ENCODE measurements at places on chromosomes 1 and 21. TPM values are rescaled to one million over a fixed set of nuclear protein-coding genes. Genes with fewer than 3 reads are reported as not detected.

TCHH gene
- 0.10 TPM for total RNA-seq

DNA sequence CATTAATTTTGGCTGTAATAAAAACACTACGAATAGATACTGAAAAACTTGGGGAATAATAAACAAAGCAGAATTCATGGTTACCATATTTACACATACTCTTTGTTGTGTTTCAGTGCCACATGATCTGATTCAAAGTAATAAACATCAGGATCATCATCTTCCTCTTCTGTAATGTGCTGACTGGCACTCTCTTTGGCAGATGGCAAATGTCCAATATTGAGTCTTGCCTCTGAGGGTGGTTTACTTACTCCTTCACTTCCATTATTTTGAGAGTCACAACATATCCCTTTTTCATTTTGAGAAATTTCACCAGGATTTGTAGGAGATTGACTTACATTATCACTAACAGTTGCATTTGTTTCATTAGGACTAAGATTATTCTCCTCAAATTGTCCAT lies 50.7 kb downstream of the ZZZ3 start:
- no peak for DNase-seq

DNA sequence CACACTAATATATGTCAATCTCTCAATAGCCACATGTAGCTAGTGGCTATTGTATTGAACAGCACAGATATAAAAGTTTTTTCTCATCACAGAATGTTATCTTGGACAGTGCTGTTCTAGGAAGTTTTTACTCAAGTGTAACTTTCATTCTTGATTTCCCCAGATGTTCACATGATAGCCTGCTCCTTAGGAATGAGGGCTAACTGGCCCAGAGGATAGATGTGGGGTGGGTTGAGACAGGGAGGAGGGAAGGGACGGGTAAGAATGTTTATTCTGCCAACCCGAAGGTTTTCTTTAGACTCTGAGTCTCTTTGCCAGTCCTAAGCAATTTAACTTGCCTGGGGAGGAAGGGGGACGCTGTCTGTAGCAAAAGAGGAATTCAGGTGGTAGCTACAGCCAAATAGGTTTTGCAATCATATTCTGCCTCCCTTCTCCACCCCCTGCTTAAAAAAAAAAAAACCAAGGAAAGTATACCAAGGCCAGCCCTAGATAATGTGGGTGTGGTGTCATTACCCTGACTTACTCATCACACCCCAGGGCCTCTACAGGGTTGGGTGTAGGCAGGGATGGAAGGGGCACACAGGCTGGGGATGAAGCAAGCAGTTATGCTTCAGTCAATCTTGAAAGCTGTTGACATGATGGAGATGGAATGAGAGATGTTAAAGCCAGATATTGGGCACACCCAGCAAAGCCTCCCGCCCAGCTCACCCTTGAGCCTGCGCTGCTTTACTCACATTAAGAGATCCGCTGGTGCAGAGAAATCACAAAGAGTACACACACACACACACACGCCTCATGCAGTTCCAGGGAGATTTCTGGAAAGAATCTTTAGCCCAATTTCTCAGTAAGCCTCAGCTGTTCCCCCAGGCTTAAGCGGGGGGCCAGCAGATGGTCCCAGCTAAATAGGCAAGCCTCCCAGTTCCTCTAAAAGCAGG lies 59.9 kb downstream of the PLXNA2 start:
- no peak for DNase-seq

DNA sequence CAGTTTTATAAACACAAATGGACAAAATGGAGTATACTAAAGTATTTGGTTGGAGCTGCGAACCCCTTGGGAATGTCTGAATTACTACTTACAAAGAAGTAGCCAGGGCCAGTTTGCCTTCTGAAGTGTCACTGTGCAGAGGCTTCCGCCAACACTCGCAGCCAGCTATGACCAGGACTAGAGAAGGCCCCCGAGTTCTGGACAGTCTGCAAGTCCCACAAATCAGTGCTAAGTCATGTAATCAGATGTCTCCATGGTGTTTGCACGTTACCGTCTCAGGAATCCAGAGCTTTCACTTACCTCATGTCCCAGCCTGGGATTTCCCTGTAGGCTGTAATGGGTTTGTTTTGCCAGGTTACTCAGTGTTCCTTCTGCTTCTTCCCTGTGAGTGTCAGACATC lies 106.6 kb upstream of the SPAG17 start:
- DNase-seq: peak; percentile 37

TINAGL1 gene
- total RNA-seq: 41.2 TPM

DNA sequence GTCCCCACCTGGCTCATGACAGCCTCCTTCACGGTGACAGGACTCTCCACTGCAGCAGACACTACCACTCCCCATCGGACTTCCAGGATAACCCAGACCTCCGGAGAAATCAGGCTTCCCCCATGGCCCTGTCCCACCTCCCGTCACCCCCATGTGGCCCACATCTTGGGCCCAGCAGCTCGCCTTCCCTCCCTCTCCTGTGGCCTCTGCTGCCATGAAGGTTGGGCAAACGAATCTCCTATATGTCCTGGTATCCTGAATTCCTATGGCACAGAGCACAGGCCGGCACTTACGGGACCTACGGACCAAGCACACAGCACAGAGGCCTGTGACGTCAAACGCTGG lies 82.0 kb downstream of the NPHP4 start:
- no peak for DNase-seq

GRCh38 chr1:99579691-99580172 lies 66.2 kb upstream of the PALMD start:
- DNase-seq: no peak

DNA sequence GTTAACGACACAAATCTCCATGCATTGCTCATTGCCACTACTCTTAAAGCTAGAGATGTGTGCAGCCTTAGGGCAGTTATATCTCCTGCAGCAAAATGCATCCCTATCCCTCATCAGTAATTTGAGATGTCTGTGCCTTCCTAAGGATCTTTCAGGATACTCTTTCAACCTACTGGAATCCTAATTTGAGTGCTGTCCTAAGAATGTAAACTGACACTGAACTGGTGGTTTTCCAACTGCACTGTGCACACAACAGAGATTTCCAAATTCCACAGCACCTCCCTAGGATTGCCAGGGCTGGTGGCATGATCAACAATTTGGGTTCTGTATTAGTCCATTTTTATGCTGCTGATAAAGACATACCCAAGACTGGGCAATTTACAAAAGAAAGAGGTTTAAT lies 193.9 kb downstream of the LTN1 start:
- DNase-seq: no peak

GRCh38 chr21:21547368-21547953 lies 549.3 kb downstream of the NCAM2 start:
- DNase-seq: no peak

DNA sequence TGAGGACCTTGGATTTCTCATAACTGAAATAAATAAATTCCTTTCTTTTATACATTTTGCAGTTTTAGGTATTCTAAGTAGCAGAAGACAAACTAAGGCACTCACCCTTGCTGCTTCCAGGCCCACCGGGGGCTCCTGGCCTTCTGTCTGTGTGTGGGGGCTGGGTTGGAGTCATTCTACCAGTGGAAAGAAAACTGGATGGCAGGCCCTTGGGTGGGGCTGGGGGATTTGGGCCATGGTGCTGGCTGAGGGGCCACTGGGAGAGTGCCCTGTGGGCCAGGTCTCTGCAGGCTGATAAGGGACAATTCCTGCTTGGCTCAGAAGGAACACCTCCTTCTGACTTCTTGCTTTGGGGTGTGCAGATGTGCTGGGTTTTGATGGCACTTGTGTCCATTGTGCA lies 54.0 kb upstream of the CSF3R start:
- DNase-seq: no peak

- DNase-seq: no peak
Measured at GRCh38 chr1:243523766-243524165, 267.9 kb downstream of the SDCCAG8 start.

FAM72D gene
- total RNA-seq: 1.6 TPM

DNA sequence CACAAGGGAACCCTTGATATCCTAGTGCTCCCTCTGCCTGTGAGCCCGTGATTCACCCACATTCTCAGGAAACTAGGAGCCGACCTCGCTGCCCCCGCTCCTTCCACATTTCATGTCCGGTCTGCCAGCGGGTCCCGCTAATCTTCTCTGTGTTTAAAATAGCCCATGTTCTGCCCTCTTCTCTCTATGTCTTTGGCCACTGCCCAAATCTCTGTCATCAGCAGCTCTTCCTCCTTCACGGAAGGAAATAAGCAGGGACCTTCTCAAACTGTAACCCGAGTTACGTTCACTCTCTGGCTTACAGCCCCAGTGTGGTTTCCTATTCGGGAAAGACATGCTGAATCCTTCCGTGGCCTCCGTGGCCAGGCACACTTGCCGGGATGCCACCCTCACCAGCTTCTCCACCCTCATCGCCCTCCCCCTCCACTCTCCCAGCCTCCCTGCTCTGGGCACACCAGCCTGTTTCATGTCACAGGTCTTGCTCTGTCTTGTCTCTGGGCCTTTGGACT lies 21.1 kb upstream of the UBXN10 start:
- DNase-seq: no peak

GRCh38 chr1:191839891-191840290 lies 318.4 kb upstream of the RGS18 start:
- no peak for DNase-seq

KIF17 gene
- total RNA-seq: 3.9 TPM

DNA sequence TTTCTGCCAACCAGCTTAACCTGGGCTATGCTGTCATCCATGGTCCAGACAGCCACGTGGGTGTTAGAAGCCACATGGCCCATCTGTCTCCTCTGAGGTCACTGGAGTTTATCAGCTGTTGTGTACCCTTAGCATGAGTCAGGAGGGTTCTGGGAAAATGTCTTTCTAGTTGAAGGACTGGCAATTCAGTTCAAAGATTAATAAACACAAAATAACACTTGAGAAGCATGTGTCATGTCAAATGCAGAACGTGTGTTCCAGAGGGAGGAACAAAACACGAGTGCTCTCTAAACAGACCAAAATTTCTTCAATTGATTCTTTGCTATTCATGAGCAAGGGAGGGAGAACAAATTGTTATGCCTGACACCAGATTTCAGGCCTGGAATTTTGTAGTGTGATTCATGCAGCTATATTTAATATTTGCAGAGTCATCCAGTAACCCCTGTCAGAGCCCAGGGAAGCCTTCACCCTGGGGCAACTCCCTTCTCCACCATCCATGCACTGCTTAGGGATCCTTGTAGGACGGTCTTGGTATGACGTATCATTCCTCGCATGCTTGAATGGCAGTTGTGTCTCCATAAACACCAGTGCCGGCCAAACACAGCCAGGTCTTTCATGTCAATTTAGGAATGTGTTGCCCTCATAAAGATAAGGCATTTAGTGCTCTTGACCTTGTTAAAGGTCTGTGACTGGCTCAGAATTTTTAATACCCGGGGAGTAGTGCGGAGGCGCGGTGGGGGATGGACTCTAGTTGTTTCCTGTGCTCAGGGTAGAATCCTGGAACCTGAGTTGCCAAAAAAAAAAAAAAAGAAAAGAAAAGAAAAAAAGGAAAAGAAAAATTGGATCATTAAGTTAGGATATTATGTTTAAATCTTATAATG lies 27.7 kb upstream of the DYRK1A start:
- no peak for DNase-seq

DNA sequence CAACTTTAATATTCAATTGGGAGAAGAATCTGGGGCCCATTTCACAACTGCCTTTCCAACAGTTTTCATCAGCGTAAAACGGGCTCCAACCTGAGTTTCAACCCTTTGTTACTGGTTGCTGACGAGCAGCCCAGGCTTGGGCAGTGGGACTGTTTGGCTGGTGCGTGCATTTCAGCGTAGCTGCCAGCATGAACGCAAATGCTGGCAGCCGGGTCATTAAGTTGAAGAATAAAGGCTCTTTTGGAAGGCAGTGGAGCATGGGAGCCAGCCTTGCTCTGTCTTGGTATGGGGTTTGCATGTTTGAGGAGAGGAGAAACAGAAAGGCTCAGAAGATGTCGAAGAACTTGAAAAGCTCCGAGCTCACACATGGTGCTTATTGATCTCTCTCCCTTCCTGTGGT lies 40.7 kb downstream of the WDR3 start:
- peak; percentile 84 for DNase-seq

DNA sequence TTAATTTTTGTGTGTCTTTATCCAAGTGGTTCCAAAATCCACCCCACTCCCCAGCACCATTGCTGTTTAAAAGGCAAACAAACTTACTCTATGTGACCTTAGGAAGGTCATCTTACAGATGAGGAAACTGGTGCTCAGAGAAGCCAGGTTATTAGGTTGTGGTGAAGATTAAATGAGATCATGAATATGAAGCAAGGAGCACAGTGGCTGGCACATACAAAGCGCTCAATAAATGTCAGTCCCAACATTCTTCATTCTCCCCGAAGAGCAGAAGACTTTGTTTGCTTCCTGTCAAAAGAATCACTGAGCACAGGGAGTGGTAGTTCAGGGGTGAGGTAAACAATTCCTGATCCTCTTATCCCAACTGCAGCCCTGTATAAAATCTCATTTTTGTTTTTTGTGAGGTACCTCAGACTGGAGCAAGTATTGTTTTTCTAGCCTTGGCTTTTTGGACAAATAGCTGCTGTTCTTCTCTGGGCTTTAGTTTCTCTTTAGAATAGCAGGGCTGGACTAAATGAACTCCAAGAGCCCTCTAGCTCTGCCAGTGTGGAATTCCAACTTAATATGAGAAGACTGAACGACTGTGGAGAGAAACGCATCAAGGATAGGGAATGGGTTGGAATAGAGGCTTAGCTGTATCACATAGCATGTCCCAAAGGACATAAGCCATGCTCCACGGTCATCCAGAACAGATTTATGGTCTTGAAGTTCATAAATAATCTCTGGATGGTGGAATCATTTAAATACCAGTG lies 455.3 kb upstream of the USP24 start:
- no peak for DNase-seq

Measured in spinal cord (tissue), 10 donors.